ENCODE measurements at places on chromosomes 12 and 14.

DNA sequence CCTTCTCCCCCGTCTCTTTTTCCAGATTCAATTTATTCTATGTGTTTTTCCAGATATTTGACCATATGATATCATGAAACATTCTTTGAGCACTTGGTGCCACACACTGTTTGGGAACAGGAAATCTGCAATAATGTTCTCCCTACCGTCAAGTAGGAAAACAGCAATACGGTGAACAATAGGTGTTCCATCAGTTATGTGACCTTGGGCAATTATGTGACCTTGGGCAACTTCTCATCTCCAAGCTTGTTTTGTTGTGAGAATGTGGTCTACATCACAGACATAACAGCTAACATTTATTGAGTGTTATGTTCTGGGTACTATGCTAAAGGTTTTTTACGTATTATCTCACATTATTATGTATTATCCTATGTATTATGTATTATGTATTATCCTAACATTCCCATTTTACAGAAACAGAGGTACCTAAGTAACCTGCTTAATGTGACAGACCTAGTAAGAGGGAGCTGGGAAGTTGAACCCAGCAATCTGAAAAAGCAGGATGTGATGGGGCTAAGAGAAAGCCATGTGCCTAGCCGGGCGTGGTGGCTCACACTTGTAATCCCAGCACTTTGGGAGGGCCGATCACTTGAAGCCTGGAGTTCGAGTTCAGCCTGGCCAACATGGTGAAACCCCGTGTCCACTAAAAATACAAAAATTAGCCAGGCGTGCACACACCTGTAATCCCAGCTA, 1.2 kb upstream of the NEK9 start:
- DNase-seq: no peak

GRCh38 chr12:64028541-64028940, 184.0 kb downstream of the SRGAP1 start:
- DNase-seq: no peak

GRCh38 chr12:94769776-94770759, 119.7 kb upstream of the TMCC3 start:
- no peak for DNase-seq

DNA sequence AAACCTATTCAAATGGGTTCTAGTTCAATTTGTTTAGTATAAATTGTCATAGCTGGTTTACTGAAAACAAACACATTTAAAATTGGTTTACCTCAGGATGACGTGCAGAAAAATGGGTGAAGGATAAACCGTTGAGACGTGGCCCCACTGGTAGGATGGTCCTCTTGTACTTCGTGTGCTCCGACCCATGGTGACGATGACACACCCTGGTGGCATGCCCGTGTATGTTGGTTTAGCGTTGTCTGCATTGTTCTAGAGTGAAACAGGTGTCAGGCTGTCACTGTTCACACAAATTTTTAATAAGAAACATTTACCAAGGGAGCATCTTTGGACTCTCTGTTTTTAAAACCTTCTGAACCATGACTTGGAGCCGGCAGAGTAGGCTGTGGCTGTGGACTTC, 8.3 kb downstream of the CALM1 start:
- no peak for DNase-seq
